Fibroblast of upper back skin (primary cell): ENCODE measurements at places on chromosomes 11 and 22.

GRCh38 chr11:114354076-114354475 lies 46.2 kb downstream of the C11orf71 start:
- DNase-seq: peak; percentile 96

GRCh38 chr11:102920118-102920684 lies 35.3 kb downstream of the MMP13 start:
- no peak for DNase-seq

- peak; percentile 8 for DNase-seq
Measured at GRCh38 chr11:124394408-124394807, 4.4 kb downstream of the OR8B3 start.

- DNase-seq: no peak
Measured at GRCh38 chr11:103862094-103862801, 174.2 kb upstream of the DDI1 start.

- no peak for DNase-seq
Measured at GRCh38 chr11:94127638-94128037, 1.0 kb upstream of the PANX1 start.

- DNase-seq: no peak
Measured at GRCh38 chr22:50683086-50683993, 10.7 kb downstream of the SHANK3 start.

DNA sequence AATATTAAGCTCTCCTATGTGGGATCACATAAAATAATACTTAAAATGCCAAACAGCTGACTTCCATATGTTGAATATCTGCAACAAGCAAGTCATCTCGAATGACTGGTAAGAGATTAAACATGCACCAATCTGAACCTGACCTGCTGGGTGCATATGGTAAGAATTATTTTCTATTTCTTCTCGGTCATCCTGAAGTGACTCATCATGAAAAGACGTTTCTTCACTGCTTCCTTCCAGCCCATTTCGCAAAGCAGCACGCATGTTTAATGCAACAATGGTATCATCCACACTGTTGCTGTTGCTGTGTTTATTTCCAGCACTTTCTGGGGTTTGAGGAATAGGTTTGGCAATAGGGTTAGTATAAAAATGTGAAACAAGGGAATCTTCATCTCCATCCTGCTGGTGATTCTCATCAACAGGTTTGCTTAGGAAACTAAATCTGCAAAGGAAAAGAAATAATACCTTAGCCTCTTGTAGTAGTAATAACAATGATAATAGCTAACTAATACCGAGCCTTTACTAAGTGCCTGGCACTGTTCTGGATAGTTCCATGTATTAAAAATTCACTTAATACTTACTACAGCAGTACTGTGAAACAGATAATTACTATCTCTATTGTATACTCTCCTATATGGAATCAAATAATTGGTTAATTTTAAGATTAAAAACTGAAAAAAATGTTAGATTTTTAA lies 52.0 kb upstream of the CHRNA10 start:
- DNase-seq: peak; percentile 98

DNA sequence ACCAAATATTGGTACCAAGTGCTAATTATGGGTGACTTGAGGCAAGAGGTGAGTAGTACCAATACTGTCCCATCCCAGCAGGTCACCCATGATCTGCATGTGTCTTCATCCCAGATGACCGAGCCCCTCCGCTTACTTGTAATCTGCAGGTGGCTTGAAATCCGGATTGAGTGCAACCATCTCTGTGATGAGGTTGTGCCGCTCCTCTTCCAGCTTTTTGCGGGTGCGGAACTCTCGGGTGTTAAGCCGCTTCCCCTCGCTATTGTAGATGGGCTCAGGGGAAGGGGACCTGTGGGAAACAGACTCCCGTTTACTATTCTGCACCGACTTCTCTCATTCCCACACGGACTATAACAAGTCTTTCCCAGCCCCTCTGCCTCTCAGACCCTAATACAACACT lies 8.2 kb downstream of the SF1 start:
- no peak for DNase-seq

GRCh38 chr11:93169950-93170561 lies 27.7 kb downstream of the SLC36A4 start:
- DNase-seq: peak; percentile 18

DNA sequence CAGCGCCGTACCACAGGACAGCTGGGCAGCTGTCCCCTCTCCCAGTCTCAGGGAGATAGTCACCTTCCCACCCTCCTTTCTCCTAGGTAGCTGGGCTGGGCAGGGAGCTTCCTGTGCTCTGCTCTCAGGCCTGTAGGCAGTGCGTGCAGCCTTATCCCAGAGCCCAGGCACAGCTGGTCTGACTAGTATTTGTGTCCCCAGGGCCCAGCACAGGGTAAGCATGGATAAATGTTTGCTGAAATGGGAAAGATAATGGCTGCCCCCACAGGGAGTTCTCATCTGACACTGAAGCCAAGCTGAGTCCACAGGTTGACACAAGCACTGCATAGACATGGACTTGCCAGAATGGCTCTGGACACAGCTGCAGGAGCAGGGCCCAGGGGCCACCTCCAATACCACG lies 9.8 kb downstream of the SLC15A3 start:
- no peak for DNase-seq

DNA sequence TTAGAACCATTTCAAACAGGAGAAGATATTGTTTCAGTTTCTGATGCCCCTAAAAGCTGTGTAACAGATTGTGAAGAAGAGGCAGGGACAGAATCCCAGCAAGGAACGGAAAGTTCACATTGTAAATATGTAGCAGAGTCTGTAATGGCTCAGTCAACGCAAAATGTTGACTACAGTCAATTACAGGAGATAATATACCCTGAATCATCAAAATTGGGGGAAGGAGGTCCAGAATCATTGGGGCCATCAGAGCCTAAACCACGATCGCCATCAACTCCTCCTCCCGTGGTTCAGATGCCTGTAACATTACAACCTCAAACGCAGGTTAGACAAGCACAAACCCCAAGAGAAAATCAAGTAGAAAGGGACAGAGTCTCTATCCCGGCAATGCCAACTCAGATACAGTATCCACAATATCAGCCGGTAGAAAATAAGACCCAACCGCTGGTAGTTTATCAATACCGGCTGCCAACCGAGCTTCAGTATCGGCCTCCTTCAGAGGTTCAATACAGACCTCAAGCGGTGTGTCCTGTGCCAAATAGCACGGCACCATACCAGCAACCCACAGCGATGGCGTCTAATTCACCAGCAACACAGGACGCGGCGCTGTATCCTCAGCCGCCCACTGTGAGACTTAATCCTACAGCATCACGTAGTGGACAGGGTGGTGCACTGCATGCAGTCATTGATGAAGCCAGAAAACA lies 40.8 kb downstream of the IGLL1 start:
- peak; percentile 73 for DNase-seq

DNA sequence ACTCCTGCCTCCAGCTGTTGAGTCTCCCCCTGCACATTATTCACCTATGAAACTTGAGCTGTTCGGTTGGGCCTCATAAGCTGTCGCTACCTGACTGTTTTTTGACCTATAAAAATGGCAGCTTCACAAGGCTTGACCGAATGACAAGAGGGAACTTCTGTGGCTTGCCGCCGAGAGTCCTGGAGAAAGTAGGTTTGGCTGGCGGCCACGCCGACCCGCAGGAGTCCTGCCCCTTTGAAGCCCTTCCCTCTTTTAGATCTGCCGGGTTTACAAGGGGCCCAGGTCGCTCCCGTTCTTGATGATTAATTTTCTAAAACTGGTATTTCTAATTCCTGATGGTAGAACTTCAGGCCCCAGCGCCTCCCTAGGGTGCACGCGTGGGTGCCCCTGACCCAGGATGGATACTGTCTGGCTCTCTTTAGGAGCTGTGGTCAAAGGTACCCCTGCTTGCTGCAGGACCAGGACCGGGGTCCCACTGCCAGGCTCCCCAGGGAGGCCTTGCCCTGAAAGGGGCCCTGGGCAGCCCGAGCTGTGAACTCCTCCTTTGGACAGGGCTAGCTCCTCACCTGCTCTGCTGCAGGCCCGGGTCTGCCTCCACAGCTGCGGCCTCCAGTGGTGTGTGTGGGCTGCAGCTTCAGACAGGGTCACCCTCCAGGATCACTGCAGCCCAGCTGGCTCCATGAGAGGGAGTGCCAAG lies 171.8 kb downstream of the CTTN start:
- no peak for DNase-seq

DNA sequence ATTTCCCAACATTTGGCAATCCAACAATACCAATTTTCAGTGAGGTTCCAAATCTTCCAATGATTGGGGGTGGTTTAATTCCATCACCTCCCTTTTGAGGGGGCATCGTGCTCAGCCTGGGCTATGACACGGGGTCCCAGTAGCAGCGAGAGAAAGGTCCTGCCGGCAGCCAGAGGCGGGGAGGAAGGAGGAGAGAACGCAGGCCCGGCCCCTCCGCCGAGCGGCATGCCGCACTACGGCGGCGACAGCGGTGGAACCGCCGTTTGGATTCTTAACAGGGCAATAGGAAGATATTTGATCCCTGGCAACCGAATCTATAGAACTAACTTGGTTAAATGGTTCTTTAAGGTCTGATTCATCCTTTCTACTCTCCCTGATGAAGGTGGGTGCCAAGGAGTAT lies 18.3 kb upstream of the NDUFA6 start:
- no peak for DNase-seq

DNA sequence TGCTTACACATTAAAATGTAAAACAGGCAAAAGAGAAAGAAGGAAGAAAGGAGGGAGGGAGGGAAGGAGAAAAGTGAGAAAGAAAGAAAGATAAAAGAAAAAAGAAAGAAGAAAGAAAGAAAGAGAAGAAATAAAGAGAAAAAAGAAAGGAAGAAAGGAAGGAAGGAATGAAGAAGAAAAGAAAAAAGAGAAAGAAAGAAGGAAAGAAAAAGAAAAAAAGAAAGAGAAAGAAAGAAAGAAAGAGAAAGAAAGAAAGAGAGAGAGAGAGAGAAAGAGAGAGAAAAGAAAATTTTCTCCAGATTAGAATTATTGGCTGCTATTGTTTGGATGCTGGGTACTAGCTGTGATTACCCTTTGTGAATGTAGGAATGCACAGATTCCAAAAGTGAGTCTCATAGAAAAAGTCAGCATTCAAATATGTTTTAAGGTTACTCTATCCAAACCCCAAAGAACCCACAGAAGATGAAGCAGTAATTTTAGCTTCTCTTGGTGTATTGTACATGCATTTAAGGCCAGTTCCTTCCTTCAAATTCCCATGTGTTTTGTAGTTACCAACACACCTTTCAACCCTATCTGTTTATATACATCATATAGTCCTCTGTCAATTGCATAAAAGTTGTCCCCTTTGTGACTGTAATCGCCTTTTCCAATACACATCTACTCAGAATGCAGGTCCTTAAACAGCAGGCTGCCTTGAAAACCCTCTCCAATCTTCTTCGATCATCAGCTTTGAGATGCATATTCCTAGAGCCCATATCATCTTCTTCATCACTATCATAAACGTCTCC lies 789 bp upstream of the FAM111A start:
- DNase-seq: peak; percentile 62

DNA sequence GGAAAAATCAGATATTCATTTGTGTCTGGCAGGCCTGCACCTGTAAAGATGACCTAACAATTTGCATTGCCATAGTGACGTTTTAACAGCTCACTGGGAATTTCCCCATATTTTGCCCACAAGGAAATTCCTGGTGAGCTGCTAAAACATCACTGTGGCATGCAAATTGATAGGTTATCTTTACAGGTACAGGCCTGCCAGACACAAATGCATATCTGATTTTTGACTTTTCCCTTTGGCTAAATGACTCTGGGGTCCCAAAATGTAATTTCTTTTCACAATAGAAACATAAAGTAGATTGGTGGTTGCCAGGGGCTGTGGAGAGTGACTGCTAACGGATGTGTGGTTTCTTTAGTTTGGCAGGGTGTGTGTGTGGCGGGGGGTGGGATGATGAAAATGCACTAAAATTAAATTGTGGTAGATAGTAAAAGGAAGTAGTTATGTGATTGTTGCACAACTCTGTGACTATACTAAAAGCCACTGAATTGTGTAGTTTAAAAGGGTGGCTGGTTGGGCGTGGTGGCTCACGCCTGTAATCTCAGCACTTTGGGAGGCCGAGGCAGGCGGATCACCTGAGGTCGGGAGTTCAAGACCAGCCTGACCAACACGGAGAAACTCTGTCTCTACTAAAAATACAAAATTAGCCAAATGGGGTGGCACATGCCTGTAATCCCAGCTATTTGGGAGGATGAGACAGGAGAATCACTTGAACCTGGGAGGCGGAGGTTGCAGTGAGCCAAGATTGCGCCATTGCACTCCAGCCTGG lies 18.5 kb upstream of the FEZ1 start:
- peak; percentile 24 for DNase-seq

GRCh38 chr22:22903355-22903777 lies 15.8 kb downstream of the IGLL5 start:
- no peak for DNase-seq

- DNase-seq: no peak
Measured at GRCh38 chr11:2445746-2446551, 1.1 kb downstream of the KCNQ1 start.

DNA sequence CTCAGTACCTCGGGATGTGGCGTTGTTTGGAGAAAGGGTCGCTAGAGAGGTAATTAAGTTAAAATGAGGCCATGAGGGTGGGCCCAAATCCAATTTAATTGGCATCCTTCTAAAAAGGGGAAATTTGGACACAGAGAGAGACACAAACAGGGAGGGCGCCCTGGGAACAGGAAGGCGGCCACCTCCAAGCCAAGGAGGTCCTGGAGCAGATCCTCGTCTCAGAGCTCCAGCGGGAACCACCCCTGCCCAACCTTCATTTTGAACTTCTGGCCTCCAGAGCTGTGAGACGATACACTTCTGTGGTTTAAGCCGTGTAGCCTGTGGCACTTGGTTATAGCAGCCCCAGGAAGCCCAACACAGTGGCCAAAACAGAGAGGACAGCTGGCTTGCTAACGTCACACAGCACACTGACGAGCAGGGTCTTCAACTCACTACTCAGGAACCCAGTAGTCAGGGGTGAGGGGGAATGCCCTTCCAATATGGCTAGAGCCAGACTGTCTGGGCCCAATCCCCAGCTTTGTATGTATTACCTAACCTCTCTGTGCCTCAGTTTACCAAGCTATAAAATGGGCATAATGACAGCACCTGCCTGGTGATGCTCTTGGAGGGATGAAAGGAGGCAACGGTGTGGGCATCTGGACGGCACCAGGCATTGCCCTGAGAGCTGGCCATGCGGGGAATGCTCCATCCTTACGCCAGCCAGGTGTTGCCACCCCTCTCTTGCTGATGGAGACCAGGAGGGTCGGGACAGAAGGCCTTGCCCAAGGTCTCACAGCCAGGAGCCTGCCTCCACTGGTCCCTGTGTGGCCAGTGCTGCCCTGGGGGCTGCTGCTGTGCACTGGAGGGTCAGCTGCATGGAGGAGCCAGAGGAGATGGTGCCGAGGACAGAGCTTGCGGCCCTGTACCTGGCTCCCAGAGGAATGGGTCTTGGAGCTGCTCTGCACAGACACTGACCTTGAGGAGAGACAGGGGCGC lies 53.3 kb upstream of the LINC01488 start:
- DNase-seq: no peak

GRCh38 chr22:50119169-50119767 lies 29.5 kb downstream of the MOV10L1 start:
- no peak for DNase-seq

GRCh38 chr11:31895926-31896325 lies 84.8 kb upstream of the PAX6 start:
- DNase-seq: peak; percentile 67
